ENCODE measurements at places on chromosomes 2 and 18.
A peak's percentile ranks its signal among the peaks of the same experiment; 100 is the strongest.

DNA sequence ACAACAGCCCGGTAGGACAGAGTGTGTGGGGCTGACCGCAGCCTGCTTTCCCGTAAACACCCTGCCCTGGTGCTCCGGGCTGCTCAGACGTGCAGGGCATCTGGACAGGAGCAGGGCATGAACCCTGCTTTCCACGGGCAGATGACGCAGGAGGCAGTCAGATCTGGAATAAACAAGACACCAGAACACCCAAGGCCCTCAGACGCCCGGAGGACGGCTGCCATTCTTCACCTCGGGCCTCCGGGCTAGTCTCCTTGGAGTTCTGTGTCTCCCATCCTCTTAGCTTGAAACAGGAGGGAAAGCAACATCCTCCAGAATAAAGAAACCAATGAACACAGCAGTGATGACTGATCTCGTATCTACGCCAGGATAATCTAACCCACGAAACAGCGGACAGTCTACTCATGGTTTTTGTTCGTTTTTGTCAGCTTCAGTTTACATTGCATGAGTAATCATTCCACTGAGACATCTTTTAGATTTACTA, 7.3 kb downstream of the PXDN start:
- no peak for DNase-seq

DNA sequence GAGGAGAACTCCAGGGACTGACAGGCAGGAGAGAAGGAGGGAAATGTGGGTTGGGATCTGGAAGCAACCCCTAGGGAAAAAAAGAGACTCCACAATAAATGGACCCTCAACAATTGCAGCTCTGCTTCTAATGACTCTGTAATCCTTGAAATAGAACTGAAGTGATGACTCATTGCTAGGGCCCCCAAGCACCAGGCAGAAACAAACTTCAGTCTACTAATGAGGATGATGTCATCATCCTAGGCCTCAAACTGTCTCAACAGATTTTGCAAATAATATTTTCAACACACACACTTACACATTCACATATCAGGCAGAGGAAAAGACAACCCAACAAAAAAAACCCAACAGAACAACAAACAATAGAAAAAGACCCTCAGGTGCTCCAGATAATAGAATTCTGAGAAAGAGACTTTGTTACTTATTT, 143.3 kb downstream of the HDAC4 start:
- peak; percentile 49 for DNase-seq

- no peak for DNase-seq
These were observed 12.6 kb downstream of the CTAGE1 start for GRCh38 chr18:22405142-22405541.

GRCh38 chr2:160474319-160474645, 19.3 kb downstream of the RBMS1 start:
- no peak for DNase-seq

GRCh38 chr2:38233231-38233983, 143.7 kb downstream of the ATL2 start:
- DNase-seq = peak; percentile 76

- no peak for DNase-seq
These were observed 30.9 kb downstream of the HTR2B start for GRCh38 chr2:231093933-231094332.

GRCh38 chr2:71880846-71881610, 266.6 kb downstream of the CYP26B1 start:
- DNase-seq = peak; percentile 67

Measured in HFF-Myc (cell line).